SJSA1 (cell line): ENCODE measurements at places on chromosomes 7 and 10.
A peak's percentile ranks its signal among the peaks of the same experiment; 100 is the strongest.

GRCh38 chr7:106100863-106101629, 11.1 kb downstream of the SYPL1 start:
- DNase-seq, result no peak

GRCh38 chr10:49426490-49427360, 30.8 kb upstream of the DRGX start:
- no peak for DNase-seq

- no peak for DNase-seq
Measured at GRCh38 chr10:87503886-87504285, 807 bp upstream of the MINPP1 start.

GRCh38 chr10:52019077-52019555, 295.0 kb upstream of the DKK1 start:
- no peak for DNase-seq

GRCh38 chr10:100346351-100346764, 675 bp upstream of the SCD start:
- peak; percentile 52 for DNase-seq

DNA sequence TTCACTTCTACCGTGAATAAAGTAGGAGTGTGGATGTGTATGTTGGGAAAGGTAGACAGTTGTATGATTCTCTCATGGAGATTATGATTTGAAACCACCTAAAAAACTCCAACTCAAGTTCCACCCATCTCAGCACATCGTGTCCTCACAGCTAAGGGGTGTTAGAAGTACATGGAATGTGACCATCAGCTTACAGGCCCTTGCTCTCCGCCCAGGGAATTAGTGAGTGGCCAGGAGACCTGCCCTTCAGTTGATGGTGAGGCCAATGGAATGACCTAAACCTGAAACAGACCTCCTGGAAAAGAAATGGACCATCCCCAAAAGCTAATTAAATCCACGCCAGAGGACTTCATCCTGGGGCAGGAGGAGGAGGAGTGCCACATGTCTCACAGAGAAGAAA, 2.1 kb upstream of the WNT2 start:
- no peak for DNase-seq

- DNase-seq, result no peak
Measured at GRCh38 chr7:92647652-92648051, 57.5 kb upstream of the FAM133B start.

DNA sequence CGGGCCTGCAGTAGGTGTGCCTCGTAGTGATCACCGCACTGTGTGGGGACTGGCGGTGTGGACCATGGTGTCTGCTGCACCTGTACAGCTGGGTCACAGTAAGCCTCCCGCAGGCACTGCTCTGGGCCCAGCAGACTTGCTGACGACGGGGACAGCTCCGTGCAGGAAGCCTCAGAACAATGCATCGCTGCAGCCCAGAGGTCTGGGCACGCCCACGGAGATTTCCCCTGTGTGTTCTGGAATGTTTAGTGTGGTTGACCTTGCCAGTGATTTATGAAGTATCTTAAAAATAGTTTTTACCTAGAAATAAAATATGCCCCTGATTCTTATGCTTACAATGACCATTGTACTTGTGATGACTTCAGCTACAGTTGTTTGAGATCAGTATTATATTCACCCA, 59.1 kb upstream of the ZNF32 start:
- DNase-seq, result peak; percentile 37

- no peak for DNase-seq
Measured at GRCh38 chr10:122060250-122060649, 71.3 kb downstream of the TACC2 start.

DNA sequence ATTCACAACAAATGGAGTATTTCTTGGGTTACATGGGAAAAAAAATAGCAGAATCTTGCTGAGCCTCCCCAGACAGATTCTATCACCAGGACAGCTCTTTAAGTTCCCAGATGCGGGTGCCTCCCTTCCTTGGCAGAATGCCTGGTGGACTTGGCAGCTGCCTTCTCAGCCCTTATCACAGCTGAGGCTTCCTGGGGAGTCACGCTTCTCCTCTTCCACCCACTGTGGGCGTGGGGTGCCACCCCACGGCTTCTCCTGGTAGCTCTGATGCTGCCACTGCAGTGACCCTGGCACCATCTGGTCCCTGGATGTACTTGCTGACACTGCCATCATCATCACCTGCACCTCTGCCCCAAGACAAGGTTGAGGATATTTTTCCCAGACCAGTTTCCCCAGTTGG, 16.2 kb upstream of the NME8 start:
- DNase-seq, result no peak

GRCh38 chr7:146115851-146116520, 615 bp upstream of the CNTNAP2 start:
- DNase-seq, result no peak

- no peak for DNase-seq
Measured at GRCh38 chr7:2954433-2954853, 89.2 kb downstream of the CARD11 start.

DNA sequence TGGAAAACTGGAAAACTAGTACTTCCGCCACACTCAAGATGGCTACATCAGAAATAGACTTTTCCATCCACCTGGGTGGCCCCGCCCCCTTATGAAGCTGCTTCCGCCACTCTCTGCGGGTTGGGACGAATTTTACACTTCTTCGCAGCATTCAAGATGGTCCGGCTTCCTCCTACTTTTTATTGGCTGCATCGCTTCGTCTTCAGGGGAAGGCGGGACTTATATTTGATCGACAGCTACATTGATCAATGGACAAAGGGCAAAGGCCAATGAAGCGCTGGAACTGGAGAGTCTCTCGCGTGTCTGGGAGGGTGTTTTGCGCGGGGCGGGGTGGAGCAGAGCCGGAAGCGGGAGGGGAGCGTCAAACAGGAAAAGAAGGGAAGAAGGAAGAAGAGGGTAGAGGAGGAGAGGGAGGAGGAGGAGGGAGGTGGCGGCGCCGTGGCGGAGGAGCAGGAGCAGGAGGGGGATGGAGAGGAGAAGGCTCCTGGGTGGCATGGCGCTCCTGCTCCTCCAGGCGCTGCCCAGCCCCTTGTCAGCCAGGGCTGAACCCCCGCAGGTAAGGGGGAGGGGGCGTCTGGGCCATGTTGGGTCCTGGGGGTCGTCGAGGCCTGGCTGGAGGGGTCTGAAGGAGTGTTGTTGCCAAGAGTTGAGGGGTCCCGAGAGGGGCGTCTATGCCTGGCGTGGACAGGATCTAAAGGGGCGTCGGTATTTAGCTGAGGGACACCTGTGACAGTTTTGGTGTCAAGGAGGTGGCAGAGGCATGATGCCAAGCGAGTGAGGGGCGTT, at the start of gene WBP1L:
WBP1L (plus strand) TSS at position 361 of the 786 bp plus-strand sequence; CDS start at position 467, 106 bp downstream.
- peak; percentile 99 for DNase-seq

DNA sequence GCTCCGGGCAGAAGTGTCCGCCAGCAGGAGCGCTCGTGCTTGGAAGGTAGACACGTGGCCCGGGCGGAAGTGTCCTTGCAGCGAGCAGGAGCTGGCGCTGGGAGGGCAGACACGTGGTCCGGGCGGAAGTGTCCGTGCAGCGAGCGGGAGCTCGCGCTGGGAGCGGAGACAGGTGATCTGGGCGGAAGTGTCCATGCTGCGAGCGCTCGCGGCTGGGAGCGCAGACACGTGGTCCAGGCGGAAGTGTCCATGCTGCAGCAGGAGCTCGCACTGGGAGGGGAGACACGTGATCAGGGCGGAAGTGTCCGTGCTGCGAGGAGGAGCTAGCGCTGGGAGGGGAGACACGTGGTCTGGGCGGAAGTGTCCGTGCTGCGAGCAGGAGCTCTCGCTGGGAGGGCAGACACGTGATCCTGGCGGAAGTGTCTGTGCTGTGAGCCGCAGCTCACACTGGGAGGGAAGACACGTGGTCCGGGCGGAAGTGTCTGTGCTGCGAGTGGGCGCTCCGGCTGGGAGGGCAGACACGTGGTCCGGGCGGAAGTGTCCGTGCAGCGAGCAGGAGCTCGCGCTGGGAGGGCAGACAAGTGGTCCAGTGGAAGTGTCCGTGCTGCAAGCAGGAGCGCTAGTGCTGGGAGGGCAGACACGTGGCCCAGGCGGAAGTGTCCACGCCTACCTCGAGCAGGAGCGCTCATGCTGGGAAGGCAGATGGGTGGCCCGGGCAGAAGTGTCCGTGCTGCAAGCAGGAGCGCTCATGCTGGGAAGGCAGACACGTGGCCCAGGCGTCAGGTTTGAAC, 41.1 kb upstream of the PRKAR1B start:
- DNase-seq, result no peak

- no peak for DNase-seq
Measured at GRCh38 chr10:130834170-130834569, 477.4 kb downstream of the TCERG1L start.

DNA sequence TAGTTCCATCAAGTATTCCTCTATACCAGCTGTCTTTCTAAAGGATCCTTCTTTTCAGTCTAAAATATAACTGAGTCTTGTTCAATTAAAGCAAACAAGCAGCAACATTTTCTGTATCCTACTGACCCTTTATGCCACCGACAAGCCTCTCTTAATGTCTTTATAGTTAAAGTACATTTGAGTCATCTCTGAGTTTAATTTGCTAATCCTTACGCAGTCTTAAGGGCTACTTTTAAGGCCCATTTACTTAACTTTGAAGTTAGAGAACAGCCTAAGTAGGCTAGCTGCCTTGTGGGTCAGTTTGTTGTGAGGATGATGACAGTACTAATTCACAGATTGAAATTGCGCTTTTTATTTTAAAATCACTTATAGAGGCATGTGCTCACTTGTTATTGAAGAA, 265.5 kb upstream of the FERD3L start:
- DNase-seq, result no peak

DNA sequence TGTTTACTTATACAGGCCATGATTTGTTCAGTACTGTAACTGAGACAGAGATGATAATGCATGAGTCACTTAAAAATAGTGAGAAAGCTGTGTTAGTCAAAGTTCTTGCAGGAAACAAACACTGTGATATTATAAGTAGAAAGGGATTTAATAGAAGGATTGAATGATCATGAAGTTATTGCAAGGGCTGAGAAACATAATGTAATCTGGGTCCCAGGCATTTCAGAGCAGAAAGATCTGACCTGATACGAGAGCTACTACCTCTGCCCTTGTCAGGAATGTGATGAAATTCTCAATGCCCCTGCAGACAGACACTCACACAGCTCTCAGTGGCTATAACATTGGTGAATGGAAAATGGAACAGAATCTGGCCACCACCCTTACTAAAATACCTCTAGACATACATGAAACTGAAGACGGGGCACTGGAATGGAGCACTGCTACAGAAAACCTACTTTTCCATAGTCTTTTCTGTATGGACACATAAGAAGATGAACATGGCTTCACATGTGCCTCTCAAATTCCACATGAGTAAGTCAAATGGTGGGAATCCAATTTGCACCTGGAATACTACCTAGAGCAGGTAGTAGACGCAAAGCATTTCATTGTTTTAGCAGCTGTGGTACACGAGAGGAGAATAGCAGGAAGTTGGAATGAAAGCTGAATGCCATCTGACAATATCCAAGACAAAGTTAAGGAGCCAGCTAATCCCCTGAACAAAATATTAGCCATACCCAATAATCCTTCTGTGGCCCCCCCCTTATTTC, 19.1 kb upstream of the VWDE start:
- no peak for DNase-seq

DNA sequence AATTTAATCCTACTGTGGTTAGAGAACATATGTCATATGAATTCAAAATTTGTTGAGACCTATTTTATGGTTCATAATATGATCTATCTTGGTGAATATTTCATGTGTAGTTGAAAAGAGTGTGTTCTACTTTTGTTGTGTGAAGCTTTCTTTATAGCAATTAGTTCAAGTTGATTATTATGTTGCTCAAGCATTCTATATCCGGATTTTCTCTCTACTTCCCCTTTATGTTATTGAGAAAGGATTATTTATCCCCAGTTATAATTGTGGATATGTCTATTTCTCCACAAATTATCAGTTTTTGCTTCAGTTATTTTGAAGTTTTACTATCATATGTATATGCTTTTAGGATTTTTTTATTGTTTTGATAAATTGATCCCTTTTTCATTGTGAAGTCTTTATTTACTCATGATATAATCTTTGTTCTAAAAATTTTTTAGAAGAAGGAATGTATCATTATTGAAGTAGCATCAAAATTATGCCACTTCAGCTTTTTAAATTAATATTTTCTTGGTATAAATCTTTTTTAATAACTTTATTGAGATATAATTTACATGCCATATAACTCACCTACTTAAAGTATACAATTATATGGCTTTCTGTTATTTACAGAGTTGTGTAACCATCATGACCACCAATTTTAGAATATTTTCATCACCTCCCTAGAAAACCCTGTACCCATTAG, 12.0 kb upstream of the MEST start:
- DNase-seq, result no peak

DNA sequence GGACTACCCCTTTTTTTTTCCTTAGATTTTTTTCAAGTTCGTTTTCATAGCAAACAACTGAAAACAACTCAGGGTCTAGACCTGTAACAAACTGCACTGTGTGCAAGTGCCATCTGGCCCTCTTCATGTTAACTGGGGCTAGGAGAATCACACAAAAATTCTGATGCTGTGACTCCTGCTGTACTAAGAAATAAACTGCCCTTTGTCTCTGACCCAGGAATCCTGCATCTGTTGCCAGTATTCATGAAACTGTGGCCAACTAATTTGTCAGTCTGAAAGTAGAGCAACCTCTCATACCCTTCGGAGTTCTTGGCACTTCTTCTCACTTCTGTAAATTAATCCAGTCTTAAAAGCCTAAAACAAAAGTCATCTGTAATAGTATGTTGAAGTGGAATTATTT, 218.4 kb upstream of the PCDH15 start:
- DNase-seq, result no peak

DNA sequence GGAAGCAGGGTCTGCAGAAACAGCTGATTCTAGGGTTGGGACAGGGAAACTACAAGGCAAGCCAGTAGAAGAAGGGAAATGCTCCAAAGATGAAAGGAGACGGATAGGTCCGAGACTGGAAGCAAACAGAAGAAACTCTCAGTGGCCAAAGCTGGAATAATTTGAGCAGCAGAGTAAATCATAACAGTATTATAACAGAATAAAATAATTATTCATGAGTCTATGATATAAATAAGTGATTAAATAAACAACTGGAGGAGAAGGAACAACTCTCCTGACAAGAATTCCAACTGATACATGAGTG, 27.6 kb downstream of the EZH2 start:
- no peak for DNase-seq

- DNase-seq, result no peak
Measured at GRCh38 chr10:129030603-129030895, 436.5 kb upstream of the MGMT start.

GRCh38 chr7:32227746-32228145, 157.5 kb upstream of the PDE1C start:
- DNase-seq, result no peak

DNA sequence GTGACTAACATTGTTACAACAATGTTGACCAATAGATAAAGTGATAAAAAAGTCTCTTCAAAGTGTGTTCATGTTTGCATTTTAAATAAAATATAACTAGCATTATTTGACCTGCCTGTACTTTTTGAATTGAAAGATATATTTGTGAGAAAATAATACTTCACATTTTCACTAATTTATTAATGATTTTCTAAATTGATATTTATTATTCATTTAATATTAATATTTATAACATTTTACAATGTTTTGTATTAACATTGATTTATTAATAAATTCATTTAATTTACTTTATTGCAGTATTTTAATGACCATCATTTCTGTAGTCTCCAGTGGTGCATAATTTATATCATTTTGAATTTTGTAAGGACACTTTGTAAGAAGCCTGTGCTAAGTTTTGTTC, 150.0 kb upstream of the BET1 start:
- DNase-seq, result no peak

GRCh38 chr7:133858311-133858710, 268.8 kb upstream of the LRGUK start:
- no peak for DNase-seq

- DNase-seq, result no peak
Measured at GRCh38 chr7:82122275-82122674, 321.3 kb downstream of the CACNA2D1 start.
